ENCODE measurements at places on chromosomes 5 and 9.

GRCh38 chr5:74851684-74852353, 14.4 kb downstream of the FAM169A start:
- DNase-seq = no peak

- DNase-seq = no peak
These were observed 143.2 kb upstream of the PCA3 start for GRCh38 chr9:76620996-76621395.

DNA sequence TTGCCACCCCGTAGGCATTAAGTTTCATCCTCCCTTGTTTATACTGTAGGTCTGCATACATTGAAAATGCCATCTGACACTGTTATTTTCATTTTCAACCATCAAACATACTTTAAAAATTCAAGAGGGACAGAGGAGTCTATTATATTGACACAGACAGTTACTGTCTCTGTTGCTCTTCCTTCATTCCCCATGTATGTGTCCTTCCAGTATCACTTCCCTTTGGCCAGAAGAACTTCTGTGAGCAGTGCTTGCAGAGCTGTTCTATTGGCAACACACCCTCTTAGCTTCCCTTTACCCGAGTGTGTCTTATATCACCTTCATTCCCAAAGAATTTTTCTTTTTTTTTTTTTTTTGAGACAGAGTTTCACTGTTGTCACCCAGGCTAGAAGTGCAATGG, 42.8 kb downstream of the RASGEF1C start:
- DNase-seq = no peak

GRCh38 chr5:124061068-124061430, 549.1 kb downstream of the CSNK1G3 start:
- no peak for DNase-seq

- DNase-seq = no peak
These were observed 317.1 kb downstream of the ASTN2 start for GRCh38 chr9:117097761-117098160.

- DNase-seq = peak; percentile 17
These were observed 17.9 kb upstream of the POC5 start for GRCh38 chr5:75734913-75735789.

GRCh38 chr5:60143942-60144549, 250.5 kb upstream of the PDE4D start:
- no peak for DNase-seq

DNA sequence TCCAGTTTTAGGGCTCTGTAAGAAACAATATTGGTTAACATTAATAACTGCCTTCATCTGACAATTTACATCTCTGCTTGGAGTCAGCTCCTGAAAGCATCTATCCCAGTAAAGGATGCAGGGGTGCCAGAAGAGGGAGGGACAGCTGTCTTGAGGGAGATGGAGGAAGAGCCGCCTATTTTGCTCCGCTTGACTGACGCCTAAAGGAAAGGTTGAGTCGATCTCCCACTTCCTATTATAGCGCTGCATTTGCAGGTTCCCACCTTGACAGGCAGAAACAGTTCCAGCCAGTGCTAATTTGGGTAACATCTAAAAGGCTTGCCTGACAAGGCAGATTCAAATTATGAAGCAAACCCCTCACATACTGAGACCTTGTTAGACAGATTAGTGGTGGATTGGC, 374.6 kb downstream of the SPATA31D1 start:
- no peak for DNase-seq

- DNase-seq = peak; percentile 61
These were observed 3.9 kb downstream of the ACSL6 start for GRCh38 chr5:132007399-132008162.

DNA sequence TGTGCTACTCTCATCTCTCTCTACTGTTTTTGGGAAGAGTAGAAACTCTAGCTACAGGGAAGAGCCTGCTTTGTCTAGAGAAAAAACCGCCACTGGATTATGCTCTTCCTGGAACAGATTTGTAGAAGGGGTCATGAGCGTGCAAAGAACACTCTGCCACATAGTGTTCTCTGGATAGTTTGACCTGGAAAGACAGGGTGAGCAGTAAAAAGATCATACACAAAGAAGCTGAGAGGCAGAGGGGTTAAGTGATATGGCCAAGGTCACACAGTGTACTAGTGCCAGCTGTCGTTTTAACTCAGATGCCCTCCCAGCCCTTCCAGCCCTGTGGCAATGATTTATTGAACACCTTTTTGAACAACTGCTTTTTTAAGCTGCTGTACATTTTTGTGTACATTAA, 182.2 kb downstream of the NNT start:
- DNase-seq = no peak

Measured in GDM1 (cell line).